GM04503 (cell line): ENCODE measurements at places on chromosomes 1 and 21.

GRCh38 chr21:34962586-34963222, 86.4 kb downstream of the RUNX1 start:
- no peak for DNase-seq

DNA sequence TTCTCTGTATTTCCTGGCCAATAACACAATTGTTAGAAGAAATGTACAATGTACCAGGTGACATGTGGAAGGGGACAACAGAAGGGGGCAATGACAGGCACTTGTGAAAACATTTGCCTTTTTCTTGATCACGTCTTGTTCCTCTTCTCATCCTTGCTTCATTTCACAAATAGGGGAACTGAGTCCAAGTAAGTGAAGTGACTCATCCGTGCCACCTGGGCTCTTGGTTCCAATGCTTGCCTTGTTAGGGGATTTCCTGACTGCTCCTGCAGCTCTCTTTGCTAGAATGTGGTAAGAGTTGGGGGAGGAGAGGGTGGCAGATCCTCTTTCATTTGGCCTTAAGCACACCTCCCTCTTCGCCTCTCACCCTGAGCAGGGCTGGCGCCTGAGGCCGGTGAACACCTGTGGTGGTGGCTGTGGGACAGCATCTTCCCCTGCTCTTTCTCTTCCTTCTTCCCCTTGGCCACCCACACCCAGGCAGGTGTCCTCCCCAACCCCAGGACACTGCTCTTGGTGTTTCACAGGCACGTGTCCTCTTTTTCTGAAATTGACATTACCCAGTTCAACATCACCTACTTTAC, 2.2 kb upstream of the RHEX start:
- DNase-seq: no peak

DNA sequence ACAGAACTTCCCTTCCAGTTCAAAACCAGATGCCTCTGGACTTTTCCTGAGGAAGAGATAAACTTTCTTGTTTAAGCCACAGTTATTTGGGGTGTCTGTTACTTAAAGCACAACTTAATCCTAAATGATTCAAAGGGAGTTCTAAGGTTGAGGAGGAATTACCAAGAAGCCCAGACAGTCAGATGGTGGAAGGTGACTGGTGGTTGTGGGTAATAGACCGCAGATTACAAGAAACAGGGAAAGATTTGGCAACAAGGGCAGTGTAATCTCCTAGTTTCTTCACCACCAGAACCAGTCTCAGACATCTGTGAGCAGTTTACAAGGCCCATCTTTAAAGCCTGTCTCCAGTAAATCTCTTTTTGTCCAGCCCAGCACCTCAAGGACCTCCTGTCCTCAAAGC, 130.1 kb upstream of the CTTNBP2NL start:
- no peak for DNase-seq

- DNase-seq: no peak
Measured at GRCh38 chr1:116110567-116111523, at the start of gene MAB21L3. MAB21L3 (plus strand) TSS chr1:116111399; CDS start chr1:116112616, 1,217 bp downstream.

- DNase-seq: no peak
Measured at GRCh38 chr1:30311749-30312148, 411.6 kb downstream of the MATN1 start.

- no peak for DNase-seq
Measured at GRCh38 chr1:223788746-223789415, 56.9 kb downstream of the TP53BP2 start.

- DNase-seq: no peak
Measured at GRCh38 chr1:102799496-102799895, 308.8 kb downstream of the COL11A1 start.

GRCh38 chr1:1332774-1333480, 1.8 kb downstream of the TAS1R3 start:
- no peak for DNase-seq

DNA sequence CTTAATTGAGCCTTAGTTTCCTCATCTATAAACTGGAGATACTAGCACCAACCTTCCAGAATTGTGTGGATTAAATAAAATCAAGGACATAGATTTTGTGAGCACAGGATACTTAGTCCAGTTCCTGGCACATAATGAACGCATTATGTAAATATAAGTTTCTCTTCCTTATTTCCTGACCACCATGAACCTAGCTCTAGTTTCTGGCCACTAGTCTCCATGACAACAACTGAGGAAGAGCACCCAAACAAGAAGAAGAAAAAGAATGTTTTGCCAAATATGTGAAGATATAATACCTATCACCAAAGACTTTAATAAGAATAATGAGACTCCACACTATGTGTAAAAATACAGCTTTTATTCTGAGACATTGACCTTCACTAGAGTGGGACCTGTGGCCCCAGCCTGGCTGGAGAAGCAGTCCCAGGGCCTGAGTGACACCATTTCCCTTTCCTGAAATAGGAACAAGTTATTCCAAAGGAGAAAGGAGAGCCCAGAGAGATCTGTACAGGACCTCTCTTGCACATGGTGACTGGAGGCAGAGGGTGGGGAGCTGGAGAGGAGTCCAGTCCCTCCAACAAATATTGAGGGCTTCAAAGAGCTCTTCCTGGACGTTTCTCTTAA, 940 bp upstream of the USF1 start:
- no peak for DNase-seq

- DNase-seq: no peak
Measured at GRCh38 chr1:2277741-2278488, 49.8 kb downstream of the SKI start.

DNA sequence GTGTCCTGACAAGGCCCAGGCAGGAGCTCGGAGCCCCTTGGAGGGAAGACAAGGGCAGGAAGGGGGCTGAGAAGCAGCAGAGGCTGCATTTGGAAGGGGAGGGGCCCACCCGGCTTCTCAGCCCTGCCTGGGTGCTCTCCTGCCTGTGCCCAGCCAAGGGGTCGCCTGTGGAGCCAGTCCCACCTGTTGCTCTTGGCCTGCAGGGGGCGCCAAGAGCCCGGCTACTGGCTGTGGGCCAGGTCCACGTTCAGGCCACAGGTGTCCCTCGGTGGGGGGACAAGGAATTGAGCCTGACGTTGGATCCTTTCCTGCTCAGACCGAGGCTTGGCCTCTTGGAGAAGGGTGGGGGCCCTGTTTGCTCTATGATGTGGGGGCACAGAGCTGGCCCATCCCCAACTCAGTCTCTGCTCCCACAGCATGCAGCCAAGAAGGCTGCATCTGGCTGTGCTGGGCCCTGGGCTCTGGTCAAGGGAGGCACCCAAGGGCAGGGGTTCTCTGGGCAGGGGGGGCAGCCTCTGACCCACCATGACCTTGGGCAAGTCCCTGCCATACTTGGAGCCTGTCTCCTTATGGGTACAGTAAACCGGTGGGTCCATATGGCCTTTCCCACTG, 10.9 kb downstream of the WNT4 start:
- no peak for DNase-seq

DNA sequence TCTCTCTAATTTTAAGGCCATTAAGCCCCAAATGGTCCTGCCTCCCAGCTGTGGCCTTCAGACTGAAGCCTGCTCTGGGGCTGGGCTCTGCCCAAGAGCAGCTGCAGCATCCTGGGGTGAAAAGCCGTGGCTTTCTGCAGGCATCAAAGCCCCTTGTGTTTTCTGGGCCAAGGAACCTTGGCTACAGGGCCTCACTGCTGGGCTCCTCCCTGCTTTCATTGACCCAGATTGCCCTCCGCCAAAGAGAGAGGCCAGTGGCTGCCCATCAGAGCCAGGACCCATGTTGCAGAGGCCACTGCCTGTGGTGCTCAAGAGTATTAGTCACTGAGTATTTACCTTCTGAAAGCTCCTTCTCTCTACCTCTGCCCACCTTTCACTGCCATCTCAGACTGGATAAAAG, 1.6 kb downstream of the ZNF648 start:
- DNase-seq: no peak

DNA sequence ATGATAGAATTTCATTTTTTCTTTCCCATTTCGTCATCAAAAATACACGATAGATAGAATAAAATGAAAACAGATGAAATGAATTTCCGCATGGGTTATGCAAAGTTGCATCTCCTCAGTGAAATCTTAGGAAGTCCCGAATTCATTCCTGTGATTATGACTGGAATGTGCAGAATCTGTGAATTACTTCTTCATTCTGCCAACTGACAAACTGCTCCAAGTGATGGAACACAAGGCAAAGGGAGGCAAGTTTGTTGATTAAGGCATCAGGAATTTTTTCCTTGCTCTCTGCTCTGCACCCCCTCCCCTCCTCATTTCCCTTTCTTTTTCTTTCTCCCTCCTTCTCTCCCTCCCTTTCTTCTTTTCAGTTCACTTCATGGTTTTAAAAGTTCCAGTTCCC, 37.0 kb upstream of the ADGRL4 start:
- DNase-seq: peak; percentile 54

- DNase-seq: no peak
Measured at GRCh38 chr1:181180407-181181031, 92.0 kb downstream of the IER5 start.

DNA sequence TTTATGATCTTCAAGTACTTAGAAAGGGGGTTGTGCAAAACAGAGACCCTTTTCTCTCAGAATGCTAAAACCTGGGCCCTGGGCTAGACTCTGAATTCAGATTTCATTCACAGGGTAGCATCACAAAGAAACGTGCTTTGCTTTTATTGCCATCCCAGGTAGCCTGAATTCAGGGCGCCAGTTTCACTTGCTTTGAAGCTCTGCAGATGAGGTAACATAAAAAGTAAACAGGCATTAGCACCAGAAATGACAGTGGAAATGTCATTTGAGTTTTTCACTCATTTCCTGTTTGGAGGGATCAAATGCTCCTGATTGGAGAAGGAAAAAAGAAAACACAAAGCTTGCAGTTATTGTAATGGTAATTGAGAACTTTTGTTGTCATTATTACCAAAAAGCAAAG, 2.6 kb downstream of the SYPL2 start:
- DNase-seq: no peak

GRCh38 chr21:42607525-42608102, 45.8 kb upstream of the PDE9A start:
- no peak for DNase-seq

- no peak for DNase-seq
Measured at GRCh38 chr1:90384193-90384592, 332.9 kb downstream of the BARHL2 start.

DNA sequence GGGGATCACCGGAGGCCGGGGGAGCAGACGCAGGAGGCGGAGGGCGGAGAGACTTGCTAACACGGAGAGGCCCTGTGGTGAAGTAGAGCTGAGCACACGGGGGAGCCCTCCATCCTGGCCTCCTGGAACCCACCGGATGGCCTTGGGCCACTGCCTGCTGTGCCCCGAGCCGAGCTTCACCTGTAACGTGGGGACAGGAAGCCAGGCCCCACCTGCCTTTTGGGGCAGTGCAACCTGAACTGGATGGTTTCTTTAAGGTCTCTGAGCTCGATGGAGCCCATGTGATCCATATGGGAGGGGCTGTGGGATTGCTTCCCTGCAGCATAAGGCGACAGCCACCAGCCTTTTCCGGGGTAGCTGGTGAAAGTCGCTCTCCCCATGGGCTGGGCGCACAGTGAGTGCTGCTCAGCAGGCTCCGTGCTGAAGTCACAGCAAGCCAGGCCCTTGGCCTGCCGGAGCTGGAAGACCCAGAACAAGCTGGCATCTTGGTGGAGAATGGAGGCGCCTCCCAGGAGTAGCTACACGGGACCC, 35.8 kb downstream of the TFF3 start:
- no peak for DNase-seq

GRCh38 chr1:150529017-150529416, 13.5 kb downstream of the FALEC start:
- DNase-seq: no peak

GRCh38 chr1:162970021-162970420, 99.1 kb upstream of the RGS4 start:
- DNase-seq: no peak

GRCh38 chr21:34345892-34346291, 17.9 kb upstream of the KCNE2 start:
- no peak for DNase-seq

DNA sequence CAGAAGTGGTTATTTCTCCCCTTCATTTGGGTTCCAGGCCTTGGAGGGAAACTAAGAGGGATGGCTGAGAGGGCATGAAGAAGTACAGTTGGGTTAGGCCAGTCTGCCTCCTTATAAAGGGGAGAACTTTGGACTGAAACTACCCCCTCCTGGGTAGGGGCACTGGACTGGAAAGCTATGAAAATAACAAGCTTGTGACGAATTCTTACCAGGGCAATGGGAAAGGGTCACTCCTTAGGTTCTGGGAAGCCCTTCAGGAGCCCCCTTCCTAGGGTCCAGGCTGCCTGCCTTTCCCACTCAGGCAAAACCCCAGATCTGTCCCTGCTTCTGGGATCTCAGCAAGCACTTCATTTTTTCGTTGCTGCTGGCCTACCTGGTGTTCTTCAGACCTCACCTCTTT, 9.8 kb upstream of the P3R3URF start:
- no peak for DNase-seq

DNA sequence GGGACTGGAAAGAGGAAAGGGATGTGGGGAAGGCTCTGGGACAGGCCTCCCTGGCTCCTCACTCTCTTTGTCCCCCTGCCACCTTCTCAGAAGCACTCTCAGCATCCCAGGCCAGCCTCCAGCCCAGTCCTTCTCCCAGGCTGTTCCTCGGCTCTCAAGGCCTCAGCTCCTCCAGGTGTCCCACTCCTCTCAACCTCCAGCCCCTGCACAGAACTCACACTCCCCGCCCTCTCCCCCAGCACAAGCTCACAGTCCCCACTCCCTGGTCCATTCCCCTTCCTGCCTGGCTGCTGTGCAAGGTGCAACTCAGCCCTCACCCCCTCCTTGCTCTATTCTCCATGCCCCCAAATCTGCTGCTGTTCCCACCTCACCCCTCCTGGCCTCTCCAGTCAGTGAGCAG, 185.0 kb downstream of the HIVEP3 start:
- DNase-seq: no peak

DNA sequence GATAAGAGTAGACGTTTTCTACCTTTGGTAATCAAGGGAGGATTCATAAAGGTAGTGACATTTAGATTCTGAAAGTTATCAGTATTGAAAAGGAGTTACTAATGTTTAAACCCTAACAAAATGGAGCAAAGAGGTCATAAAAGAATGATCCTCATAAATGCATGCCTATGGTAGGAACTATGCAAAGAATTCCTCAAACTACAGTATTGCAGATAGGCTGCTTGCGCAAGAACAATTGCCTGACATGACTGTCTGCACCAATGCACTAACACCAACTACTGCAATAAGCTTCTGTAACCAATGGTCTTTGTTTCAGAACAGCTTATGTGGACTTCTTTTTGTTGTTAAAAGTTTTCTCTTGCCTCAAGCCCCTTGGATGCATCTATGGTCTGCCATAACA, 597.3 kb upstream of the ADGRL4 start:
- DNase-seq: peak; percentile 49

GRCh38 chr21:23108533-23108932, 2110.3 kb downstream of the NCAM2 start:
- no peak for DNase-seq

DNA sequence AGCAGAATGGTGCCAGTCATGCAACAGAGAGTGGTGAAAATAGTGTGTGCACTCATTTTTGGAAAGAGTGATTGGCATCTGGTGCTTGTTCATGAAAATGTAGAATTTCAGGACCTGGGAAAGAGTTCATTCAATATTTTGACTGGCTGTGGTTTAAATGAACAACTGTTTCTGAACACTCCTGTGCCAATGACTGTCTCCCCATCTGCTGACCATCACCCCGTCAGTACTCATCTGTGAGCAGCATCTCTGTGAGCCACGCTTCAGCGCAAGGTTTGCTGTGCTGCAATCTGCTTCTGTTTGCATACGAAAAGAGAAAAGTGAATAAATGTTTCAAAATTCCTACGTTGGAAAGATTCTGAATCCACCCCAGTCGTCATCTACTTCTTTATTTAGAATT, 77.9 kb upstream of the RUNX1 start:
- DNase-seq: no peak
